ENCODE measurements at places on chromosomes 1 and 21.

- no peak for DNase-seq
Measured at GRCh38 chr1:151474745-151475144, 15.5 kb upstream of the POGZ start.

DNA sequence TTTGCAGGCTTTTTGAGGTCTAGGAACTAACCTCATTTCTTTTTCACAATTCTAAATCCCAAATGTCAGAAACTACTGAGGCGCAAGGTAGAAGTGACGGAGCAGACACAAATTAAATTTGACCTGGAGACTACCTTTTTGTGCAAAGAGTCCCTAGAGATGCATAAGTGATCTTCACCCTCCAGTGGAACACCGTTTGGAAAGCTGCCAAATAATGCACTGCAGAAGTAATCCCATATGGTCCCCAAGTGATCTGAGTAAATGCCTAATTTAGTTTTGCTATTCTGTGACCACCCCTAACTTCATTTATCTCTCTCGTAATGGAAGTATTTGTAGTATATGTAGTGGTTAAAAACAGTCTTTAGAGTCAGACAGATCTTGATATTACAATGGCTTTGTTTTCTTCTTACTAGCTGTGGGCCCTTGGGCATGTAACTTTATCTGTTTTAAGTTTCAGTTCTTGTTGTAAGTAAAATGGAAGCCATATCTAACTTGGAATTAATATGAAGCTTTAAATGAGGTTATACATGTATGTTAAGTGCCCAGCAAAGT, 70.4 kb upstream of the IPO9 start:
- no peak for DNase-seq

DNA sequence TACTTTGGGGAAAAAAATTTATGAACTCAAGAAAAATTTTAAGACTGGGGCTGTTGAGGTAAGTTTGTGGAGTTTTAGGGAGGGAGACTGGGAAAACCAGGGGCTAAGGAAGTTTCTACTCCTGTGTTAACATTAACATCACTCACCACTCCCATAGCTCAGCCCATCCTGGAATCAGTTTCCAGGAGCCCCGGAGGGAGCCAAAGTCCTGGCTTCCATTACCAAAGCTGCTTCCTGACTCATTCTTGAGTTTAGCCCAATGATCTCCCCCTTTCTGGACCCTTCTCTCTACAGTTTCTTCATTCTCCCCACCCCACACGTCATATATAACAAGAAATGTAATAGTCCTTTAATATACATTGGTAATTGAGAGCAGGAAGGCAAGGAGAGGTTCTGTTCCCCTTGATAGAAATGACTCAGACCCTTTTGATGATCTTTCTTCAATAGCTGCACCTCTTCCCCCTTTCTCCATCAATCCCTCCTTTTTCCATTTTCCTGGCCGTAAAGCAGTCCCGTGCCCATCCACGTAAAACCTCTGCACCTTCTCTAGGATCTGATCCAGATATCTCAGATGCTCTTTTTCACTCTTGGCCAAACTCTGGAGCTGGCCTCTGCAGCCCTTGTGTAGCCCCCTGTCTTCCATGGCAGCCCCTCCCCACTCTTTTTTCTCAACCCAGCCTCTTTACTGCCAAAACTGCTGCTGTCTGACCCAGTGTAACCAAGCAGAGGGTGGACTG, 4.6 kb upstream of the PIAS3 start:
- no peak for DNase-seq

- DNase-seq = peak; percentile 91
Measured at GRCh38 chr1:184974056-184974836, at the start of gene NIBAN1. Gene NIBAN1 (minus strand): TSS chr1:184974508. CDS start chr1:184974356, 152 bp downstream.

GRCh38 chr1:24557711-24558131, 1.8 kb downstream of the NCMAP start:
- no peak for DNase-seq

GRCh38 chr1:74771913-74772515, 39.1 kb downstream of the TYW3 start:
- DNase-seq = no peak

Measured in coronary artery (tissue), 2 donors.